ENCODE measurements at places on chromosomes 4 and X. TPM values are rescaled to one million over a fixed set of nuclear protein-coding genes. Genes with fewer than 3 reads are reported as not detected.

DNA sequence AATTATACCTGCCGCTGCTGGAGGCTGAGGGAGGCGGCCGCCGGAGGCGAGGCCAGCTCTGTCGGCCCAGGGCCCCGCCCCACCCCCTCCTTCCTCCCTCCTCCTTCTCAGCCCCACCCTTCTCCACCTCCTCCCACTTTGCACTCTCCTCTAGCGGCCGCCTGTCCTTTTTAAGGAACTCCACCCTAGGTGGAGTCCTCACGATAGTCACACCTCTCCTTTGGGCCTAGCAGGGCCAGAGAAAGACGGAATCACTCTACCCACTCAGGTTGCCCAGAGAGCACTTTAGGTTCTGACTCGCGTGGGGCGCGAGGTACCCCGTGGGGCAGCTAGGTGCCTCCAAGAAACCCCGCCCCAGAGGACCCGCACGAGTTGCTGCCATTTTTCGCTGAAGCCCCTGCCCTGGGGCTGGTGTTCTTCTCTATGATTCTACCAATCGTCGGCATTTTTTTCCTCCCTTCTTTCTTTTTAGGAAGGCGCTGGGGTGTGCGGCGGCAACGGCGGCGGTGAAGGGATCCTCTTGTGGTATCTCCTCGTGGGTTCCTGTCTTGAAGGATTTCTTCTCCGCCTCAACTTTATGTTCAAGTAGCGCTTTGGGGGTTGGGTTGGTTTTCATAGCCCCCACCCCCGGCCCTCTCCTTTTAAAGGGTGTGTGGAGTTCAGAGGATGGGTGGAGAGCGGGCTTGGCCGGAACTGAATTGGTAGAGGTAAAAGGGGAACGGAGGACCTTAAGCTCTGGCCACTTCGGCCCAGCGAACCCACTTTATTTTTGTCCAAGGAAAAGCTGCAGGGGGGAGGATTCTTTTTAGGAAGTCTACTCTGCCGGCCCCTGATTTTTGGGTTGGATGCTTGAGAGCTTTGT lies at the start of gene KLF8:
Gene KLF8, plus strand, starts transcription at position 136 of the 862 bp plus-strand sequence. CDS start 979 bp downstream, outside the sequence.
- DNase-seq: peak; percentile 25

- peak; percentile 48 for DNase-seq
Measured at GRCh38 chrX:47384502-47384901, 14.1 kb downstream of the ZNF157 start.

DNA sequence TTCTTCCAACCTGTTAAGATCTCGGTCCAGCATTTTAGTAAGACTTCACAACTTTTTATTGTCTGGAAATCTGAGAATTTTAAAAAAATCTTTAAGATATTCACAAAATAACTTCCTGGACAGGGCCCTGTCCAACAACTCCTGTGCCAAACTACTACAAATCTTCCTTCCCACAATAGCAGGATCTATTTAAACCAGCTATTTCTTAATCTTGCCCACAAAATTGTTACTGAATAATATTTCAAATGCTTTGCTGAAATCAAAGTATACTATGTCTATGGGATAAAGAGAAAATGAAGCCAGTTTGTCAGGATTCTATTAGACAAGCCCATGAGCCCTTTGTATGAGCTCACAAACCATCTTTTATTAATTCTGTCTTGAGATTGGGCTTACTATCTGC lies 104.1 kb upstream of the DDIT4L start:
- DNase-seq: no peak

DNA sequence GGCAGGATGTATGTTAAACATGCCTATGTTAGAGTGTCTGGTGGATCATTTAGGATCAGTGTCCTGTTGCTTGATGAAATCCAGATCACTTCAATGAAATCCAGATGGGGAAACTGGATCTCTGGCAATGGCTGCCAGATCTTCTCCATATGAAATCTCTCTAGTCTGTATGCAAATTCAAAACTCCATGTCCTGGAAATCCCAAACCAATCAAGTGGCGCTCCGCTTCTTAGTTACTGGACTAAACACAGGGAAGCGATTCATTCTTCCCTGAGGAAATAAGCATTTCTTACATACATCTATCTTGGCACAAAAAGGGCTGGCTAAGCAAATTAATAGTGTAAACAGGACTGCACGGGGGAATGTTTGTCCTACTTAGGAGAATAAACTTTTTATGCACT lies 94.9 kb downstream of the HDAC8 start:
- no peak for DNase-seq

Gene SOWAHD
- 0.21 TPM for total RNA-seq

Gene ALPK1
- total RNA-seq: 9.7 TPM
